ENCODE measurements at places on chromosomes 16 and 17. TPM values are rescaled to one million over a fixed set of nuclear protein-coding genes. Genes with fewer than 3 reads are reported as not detected.

PRAC1 gene
- polyA plus RNA-seq: not detected

- DNase-seq: no peak
Observed at GRCh38 chr16:23296994-23297393, 5.1 kb upstream of the SCNN1B start.

ACSM2A gene
- not detected for polyA plus RNA-seq

DNA sequence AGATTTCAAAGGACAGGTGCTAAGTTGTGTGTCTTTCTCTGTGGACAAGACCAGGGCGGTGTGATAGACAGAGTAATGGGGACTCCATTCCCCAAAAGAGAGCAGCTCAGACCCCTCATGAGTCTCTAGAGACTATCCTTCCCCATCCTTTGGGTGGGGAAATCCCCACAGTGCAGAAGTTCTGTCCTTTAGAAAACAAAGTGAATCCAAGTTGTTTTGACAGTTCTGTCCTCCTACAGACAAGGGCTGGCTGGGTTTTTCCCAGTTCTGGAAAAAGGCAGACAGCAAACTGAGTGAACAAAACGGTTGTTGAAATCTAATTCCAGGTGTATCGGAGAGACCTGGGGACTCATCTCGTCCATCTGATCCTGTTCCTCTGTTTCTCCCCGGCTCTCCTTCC, 11.0 kb upstream of the HAS3 start:
- no peak for DNase-seq

DNA sequence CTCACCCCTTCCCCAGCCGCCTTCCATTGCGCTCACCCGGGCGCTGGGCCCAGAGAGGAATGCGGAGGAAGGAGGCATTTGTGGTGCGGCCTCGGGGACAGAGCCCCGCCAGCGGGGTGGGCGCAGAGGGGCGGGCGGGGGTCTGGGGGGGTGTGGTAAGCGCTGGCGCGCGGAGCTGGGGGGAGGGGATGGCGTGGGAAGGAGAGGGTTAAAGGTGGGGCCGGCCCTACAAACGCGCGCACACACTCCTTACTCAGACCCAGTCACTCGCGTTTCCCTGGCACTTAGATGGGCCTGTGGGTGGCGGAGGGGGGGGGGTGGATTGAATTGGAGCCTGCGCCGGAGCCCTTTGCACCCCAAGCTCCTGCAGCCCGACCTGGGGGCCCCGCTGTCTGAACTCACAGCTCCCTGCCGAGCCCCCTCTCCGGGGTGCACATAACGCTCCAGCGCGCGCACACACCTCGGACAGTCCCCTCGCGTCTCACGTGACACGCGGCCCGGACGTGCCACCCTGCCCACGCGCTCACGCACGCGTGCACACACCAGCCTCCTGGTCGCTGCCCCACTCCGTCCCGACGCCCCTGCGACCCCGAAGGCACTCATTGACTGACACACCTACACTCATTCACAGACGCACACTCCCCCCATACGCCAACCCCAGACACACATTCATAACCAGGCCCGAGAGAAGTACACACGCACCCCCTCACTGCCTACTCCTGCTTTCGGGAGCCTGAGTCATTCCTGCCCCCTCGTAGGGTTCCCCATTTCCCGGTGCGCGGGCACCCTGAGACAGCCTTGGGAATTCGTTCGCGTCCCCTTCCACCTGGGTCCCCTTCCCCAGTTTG, 844 bp downstream of the TBKBP1 start:
- DNase-seq: no peak

- peak; percentile 86 for DNase-seq
Observed at GRCh38 chr16:69917739-69918138, 33.4 kb upstream of the CLEC18A start.
